ENCODE measurements at places on chromosomes 11 and 22.

- DNase-seq: no peak
Observed at GRCh38 chr11:47980907-47981621, 705 bp downstream of the PTPRJ start.

- no peak for DNase-seq
Observed at GRCh38 chr22:46056546-46057245, 79.7 kb upstream of the WNT7B start.

- DNase-seq: no peak
Observed at GRCh38 chr11:116665523-116665922, 107.3 kb downstream of the BUD13 start.

DNA sequence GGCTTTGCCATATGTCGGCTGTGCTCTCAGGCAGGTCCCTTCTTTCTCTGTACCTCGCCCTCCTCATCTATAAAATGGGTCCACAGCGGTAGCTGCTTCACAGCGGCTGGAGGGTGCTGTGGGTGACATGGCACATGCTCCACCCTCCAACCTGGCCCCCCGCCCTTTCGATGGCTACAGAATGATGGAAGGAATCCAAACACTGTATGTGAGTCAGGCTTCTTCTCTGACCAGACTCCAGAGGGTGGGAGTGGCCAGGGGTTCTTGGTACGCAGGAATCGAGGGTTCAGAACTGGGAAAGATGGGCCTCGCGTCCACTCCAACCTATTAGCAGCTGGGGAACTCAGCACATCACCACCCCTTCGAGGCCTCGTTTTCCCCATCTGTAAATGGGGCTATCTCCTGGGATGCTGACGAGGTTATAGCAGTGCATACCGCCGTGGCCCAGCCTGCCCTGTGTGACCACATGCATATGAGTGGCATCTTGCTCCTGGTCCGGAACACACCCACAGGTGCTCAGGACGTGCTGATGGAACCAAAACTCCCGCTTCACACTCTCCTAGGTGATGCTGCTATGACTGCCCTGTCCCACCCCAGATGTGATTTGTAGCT lies 26.4 kb downstream of the MN1 start:
- DNase-seq: no peak

DNA sequence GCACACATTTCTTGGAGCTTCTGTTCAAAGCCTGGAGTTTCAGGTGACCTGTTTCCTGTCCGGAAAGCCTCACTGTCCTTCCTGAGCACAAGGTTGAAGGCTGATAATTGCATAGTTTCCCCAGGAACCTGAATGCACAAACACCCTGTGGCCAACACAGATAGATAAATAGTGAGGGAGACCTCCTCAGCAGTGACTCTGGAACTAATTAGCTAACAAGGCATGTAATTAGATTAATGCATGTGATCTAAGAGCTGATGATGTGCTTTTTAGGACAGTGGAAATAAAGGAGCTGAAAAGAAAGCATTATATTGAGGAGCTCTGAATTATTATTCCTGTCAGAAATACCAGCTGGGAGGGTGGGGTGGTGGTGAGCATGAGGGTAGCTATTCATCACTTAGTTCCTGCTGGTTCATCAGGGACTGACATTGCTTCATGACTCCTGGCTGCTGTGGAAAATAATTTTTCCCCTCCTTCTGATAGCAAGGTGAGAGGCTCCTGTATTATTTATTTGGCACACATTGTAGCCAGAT lies 101.1 kb downstream of the NELL1 start:
- no peak for DNase-seq

GRCh38 chr11:65894034-65894591 lies 3.6 kb downstream of the CCDC85B start:
- DNase-seq: no peak

DNA sequence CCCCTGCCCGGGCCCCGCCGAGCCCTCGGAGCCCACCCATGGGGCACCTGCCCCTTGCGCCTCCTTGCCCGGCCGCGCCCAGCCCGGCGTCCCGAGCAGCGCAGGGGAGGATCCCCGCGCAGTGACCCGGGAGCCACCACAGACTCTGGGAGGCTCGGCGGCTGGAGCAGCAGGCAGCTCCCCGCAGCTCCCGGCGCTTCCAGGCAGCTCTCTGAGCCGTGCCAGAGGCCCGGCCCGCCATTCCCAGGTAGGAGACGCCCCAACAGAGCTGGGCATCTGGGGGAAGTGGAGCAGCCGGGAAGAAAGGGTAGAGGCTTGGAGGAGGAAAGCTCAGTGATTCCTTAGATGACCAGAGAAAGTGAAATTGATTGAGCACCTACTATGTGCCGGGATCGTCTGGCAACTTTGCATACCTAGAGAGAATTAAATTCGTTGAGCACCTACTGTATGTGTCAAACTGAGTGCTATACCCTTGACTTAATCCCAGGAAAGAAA lies 670 bp downstream of the RASD2 start:
- DNase-seq: no peak

- DNase-seq: no peak
Observed at GRCh38 chr11:113385749-113386148, 1.8 kb upstream of the ANKK1 start.

GRCh38 chr11:44816761-44817160 lies 90.0 kb downstream of the TSPAN18 start:
- no peak for DNase-seq

DNA sequence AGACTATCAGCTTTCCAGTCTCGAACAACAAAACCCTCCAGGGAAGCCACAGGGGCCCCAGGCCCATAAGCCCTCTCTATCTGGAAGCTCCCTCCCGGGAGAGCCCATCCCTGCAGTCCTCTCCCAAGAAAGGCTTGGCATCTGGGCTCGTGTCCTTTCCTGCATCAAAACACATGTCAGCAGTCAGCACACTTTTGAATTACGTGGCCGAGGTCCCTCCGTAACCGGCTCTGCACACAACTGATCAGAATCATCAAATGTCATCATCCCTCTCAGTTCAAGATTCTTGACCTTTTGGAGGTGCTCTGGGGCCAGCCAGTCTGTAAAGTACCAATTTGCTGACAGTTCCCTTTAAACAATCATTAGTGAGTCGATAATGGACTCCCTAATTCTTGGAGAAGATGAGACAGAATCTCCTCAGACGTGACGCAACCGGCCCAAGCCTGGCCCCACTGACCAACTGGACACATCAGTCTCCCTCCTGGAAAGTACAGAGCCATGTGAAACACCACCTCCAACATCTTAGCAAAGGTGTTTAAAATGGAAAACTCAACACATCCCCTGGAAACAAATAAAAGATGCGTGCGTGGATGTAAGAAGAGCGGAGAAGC lies 33.6 kb downstream of the MAFF start:
- DNase-seq: no peak

DNA sequence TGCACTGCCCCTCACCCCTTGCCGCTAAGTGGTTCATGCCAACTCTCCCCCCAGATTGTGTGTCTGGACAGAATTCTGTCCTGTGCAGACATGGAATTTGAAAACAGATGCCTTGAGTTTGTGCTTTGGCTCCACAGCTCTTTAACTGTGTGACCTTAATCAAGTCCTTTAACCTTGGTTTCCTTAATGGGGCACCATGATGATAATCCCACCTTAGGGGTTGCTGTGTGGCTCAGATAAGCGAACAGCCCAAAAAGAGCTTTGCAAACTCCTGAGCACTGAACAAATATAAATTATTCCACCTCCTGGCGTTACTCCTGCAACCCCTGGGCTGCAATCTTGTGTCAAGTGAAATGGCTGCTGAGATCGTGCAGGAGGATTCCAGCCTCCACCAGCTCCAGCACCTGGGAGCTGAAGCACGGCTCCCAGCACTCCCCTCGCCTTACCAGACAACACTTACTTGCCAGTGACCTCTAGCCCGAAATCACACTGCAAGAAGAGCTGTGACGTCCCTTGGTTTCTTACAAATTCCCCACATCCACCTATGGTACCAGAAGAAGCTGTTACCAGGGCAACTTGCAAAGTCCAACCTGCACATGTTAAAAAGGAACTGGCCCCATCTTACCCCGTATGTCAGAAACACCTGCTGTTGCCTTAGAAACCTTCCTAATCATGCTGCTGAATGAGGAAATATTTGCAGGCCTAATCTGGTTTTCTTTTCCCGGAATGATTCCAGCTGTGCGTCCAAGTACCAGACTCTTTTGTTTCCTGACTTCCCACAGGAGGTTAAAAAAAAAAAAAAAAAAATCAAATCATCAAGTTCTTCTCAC lies 13.2 kb downstream of the VPS37C start:
- DNase-seq: no peak

DNA sequence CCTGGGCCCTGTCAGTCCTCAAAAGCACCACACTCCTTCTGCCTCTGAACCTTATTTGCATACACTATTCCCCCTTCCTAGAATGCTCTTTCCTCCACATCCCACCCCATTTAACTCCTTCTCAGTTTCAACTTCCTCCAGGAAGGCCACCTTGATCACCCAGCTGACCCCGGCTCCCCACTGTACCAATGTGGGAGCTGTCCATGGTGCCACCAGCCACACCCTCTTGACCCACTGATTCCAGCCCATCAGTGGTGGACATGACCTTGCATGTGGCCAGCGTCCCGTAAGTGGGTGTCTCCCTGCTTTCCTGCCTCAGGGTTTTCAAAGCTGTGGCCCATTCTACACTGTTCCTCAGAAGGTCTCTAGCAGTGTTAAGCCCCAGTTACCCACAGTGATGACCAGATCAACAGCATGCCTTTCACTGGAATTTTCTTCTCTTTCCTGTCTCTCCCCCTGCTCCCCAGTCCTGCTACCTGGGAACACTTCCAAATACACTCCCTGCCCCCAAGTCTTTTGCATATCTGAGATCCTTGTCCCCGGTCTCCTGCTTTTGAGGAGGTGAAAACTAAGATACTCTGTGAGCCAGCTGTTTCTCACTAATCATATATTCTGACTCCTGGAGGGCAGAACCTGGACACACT lies 346.6 kb downstream of the MN1 start:
- DNase-seq: no peak

- no peak for DNase-seq
Observed at GRCh38 chr11:30561691-30562415, 24.3 kb downstream of the MPPED2 start.

- DNase-seq: no peak
Observed at GRCh38 chr11:59962107-59962482, 1.7 kb upstream of the OOSP4A start.

DNA sequence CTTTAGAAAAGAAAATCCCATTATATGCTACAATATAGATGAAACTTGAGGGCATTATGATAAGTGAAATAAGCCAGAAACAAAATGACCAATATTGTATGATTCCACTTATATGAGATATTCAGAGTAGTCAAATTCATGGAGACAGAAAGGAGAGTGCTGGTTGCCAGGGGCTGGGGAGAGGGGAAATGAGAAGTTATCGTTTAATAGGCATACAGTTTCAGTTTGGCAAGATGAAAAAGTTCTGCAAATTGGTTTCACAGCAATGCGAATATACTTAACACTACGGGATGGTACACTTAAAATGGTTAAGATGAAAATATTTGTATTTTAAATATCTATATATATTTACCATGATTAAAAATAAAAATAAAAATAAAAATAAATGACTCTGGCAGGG lies 31.1 kb upstream of the RDX start:
- DNase-seq: no peak

- no peak for DNase-seq
Observed at GRCh38 chr11:6733326-6734275, 38.2 kb downstream of the OR2AG2 start.

DNA sequence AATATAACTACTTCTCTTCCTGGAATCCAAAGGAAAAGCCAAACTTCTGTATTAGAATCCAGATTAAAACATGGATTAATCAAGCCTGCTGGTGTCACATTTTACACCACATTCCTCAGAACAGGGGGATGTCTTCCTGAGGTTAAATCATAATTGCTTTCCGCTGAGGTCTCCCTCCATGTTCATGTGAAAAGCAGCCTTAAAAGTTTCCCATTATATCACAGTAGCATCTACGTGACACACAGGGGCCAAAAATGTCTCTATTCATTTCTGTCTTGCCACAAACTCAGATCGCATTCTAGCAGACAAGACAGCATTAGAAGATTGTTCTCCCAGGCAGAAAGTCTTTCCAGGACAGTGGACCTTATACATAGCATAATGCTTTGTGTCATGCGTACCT lies 788.7 kb downstream of the OPCML start:
- no peak for DNase-seq

DNA sequence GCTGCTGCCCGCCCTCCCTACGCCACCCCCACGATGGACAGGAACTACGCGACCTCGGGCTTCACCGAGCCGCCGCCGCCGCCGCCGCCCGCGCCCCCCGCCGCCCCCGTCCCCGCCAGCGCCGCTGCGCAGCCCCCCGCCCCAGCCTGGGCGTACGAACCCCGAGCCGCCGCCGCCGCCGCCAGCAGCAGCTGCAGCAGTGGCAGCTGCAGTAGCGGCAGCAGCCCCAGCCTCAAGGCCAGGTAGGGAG lies 407 bp downstream of the QSER1 start:
- DNase-seq: no peak

DNA sequence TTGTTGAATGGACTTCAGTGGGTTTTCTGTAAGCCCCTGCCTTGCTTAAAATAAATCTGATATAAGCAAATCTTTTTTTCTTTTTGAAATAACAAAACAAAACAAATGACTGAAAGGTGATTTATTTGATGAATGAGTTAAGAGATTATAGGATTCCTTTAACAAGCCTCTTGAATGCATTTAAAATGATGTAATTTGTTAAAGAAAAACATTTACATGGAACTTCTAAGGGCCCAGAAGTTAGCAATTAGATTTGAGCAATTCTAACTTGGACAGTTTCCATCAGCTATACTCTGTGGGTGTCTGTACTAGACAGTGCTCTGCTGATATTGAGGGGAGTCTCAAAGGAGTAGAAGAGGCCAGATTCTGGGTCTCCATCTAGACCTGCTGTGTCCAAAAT lies 143.5 kb upstream of the RAG2 start:
- DNase-seq: no peak

- DNase-seq: no peak
Observed at GRCh38 chr11:46457021-46457420, 65.4 kb upstream of the CHRM4 start.

DNA sequence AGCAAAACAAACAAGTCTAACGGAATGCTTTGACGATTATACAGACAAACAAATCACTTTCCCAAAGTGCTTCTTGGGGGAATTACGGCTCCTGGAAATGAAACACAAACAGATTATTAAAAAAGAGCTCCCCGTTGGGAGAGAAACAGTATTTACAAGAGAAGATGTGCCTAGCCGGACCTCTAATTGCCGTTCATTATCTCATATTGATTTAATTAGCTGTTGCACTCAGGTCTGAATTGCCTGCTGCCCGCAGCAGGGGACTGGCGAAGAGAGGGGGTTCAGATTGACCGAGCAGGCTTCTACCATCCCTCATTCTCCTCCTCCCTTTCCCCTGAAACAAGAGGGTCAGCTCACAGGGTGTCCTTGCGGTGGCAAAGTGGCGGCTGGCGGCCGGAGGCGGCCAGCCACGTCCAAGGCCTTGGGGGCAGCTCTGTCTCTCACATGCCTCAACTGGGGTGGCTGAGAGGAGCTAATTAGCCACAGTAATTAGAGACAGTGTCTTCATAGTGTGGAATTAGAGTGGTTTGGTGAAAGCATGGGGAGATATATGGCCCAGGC lies 295.1 kb downstream of the MIAT start:
- no peak for DNase-seq

GRCh38 chr11:15829312-15829711 lies 527.0 kb downstream of the SOX6 start:
- no peak for DNase-seq

GRCh38 chr11:44743959-44744557 lies 17.3 kb downstream of the TSPAN18 start:
- DNase-seq: no peak

GRCh38 chr22:46964773-46965550 lies 202.5 kb downstream of the TBC1D22A start:
- DNase-seq: no peak

GRCh38 chr22:22210889-22211833 lies 33.4 kb upstream of the VPREB1 start:
- DNase-seq: no peak
